ENCODE measurements at places on chromosomes 6 and 20.

DNA sequence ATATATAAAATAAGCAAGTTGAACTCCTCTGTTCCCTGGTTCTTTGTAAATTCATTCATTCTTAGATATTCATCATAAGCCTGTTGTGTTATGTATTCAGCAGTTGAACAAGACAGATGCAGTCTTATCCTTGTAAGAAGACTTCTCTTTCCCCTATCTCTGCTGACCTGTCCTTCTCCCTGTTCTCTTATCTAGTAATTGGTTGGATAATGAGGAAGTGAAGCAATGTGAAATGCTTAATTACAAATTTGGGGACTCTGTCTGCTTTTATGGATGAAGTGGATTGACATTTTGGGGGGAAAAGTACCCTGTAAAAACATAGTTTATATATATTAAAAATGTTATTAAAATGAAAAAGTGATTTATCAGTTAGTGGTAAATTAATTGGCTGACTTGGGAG lies 37.0 kb downstream of the CDKAL1 start:
- DNase-seq, result no peak

GRCh38 chr6:13331516-13332348 lies 3.4 kb upstream of the TBC1D7 start:
- peak; percentile 62 for DNase-seq

GRCh38 chr20:18005170-18005989 lies 36.6 kb downstream of the MGME1 start:
- no peak for DNase-seq

DNA sequence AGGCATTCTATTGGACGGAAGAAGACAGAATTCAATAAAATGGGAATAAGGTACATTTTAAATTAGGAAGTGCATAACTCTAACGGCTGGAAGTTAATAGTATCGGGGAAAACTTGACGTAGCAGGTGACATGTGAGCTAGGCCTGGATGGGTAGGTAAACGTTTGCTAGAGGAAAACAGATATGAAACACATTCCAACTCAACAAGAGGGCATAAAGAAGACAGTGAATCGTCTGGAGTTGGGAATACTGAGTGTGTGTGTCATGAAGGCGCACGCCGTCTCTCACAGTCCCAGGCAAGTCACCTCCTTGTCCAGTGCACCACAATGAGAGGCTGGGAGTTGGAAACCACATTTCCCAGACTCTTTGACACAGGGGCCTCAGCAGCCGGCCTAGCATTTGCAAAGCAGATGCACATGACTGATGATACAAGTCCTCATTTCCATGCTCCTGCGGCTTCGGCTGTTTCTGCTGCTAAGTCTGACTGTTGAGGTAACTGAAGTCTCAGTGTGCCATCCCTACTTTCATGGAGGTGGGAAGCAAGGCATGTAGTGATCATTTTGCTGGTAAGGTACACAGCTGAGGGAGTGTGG lies 16.5 kb upstream of the NHSL1 start:
- no peak for DNase-seq

DNA sequence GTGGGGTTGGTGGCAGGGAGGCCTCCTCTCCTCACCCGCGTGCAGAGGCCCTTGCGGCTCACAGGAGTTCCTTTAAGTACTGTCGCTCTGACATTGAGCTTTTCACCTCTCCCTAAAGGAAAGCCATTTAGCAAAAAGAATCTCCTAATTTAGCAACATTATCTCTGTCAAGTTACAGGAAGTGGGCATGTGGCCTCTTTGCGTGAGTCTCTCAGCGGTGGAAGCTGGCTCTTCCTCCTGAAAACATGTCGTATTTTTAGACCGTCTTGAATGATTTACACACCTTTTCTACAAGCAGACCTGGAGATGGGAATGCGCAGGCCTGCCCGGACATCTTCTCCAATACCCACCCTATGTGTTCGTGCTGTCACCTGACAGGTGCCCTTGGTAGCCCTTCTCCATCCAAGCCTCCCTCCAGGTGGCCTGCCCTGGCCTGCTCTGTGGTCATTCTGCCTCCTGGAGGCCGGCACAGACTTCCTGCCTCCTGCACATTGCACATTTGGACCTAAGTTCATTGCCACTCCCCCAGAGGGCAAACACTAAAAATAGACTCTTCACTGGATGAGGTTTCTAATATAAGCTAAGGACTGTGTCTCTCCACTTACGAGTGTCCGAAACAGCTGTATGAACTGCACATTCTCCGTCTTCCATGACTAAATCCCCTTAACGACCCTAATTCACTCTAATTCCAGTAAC lies 18.5 kb upstream of the PHACTR3 start:
- DNase-seq, result no peak

GRCh38 chr6:129890701-129891100 lies 29.6 kb upstream of the TMEM244 start:
- DNase-seq, result no peak

All from NCI-H1417 (cell line).